ENCODE measurements at places on chromosomes 2 and 18. TPM values are rescaled to one million over a fixed set of nuclear protein-coding genes. Genes with fewer than 3 reads are reported as not detected.

Gene TMEM163
- not detected for total RNA-seq

Gene NFATC1
- 2.1 TPM for total RNA-seq

Gene C2orf78
- not detected for total RNA-seq

Gene SLC25A52
- total RNA-seq: not detected

Gene CLK1
- total RNA-seq: 58.1 TPM
